Activated CD4-positive, alpha-beta T cell treated with anti-CD3 and anti-CD28 coated beads, Interleukin-2, amount 50 U/mL, for 4 hours (primary cell): ENCODE measurements at places on chromosomes 6 and 20.

- no peak for DNase-seq
These were observed 177.5 kb downstream of the CDC5L start for GRCh38 chr6:44564906-44565524.

DNA sequence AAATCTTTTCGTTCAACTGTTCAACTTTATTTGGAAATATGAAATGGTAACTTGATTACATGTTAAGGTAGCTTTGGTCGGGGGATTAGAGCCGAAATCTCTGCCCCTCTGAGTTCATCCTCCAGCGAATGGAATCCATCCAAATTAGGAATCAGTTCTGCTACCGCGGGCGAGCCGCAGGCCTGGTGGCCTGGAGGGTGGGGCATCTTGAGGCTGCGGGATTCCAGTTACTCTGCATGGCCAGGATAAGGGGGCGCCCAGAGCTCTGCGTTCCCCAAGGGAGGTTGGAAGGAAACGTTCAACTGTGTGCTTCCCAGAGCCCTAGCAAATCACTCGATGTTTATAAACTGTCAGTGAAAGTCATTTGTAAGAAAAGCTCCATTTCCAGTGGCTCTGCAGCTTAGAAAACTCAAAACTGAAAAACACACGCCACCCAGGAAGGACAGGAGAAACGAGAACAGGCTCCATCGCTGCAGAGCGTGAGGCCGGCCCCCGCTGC, 262.2 kb downstream of the TAF4 start:
- no peak for DNase-seq

GRCh38 chr20:46022411-46023147, 6.4 kb upstream of the SLC12A5 start:
- DNase-seq: peak; percentile 65

DNA sequence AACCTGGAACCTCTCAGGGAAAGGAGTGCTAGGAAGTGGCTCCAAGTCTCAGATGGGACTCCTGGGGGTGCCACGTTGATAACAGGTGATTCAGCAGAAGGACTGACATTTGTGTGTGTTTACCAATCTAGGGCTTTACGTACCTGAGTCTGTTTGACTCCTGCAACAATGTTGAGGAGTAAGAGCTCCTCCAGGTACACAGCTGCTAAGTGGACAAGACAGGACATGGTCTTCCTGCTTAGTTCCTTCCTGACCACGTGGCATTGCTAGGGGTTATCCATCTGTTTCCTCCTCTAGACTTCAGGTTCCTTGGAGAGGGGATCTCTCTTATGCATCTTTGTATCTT, 164.5 kb upstream of the SLC24A3 start:
- DNase-seq: no peak
